Stimulated activated CD4-positive, alpha-beta T cell treated with anti-CD3 and anti-CD28 coated beads, Interleukin-4, amount 100 ng/mL, for 48 hours (primary cell): ENCODE measurements at places on chromosomes 16 and 17.
A peak's percentile ranks its signal among the peaks of the same experiment; 100 is the strongest.

DNA sequence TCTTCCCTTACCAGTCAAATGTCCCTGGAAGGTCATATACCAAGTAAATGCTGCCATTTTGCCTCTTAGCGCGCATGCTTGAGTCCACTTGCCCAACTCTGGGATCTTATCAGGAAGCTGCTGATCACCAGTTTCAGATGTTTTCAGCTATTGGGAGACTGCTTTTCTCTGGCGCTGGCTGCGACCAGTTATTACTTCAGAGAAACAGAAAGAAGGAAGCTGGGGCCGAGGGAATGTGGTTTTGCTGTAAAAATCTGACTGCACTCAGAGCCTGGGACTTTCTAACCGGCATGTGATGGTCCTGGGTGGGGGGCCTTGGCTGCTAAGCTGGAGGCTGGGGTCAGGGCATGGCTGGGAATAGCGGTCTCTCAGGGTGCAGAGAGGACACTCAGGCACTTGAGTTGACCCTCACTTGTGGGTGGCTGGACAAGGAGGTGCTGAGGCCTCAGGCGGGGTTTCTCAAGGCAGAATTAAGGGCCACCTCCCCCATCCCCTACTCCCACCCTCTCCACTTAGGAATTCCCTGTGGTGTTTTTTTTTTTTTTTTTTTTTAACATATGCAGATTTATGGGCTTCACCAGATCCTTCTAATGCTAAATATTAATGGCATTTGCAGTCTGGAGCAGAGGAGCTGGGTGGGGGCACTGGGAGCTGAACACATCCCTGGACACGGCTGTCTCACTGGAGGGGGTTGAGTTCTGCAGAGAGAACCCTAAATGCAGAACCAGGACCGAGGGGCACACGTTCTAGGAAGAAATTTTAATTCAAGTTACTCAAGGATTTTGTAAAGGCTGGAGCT, 145.8 kb downstream of the CYLD start:
- DNase-seq, result no peak

- DNase-seq, result no peak
Observed at GRCh38 chr17:9199571-9200551, 178.6 kb downstream of the NTN1 start.

GRCh38 chr17:65902831-65903522, 289.0 kb downstream of the CEP112 start:
- DNase-seq, result no peak

DNA sequence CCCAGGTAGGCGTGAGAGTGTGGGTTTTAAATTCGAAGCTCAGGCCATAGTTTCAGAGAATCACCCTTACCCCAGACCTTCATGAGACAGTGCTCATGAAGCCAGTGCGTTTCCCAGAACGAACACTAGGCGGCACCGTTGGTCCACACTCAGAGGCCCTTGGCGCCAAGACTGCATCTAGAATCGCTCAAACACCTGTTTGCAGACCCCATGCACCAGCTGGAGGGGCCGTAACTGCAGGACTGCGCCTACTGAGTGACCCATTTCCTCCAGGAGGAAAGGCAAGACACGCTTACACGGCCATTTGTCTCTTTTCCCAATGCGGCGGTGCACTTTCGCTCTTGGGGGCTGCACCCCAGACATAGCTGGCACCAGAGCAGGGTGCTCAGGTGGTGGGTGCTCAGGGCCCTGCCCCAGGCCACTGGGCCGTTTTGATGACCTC, 34.0 kb downstream of the ADGRG5 start:
- peak; percentile 82 for DNase-seq

DNA sequence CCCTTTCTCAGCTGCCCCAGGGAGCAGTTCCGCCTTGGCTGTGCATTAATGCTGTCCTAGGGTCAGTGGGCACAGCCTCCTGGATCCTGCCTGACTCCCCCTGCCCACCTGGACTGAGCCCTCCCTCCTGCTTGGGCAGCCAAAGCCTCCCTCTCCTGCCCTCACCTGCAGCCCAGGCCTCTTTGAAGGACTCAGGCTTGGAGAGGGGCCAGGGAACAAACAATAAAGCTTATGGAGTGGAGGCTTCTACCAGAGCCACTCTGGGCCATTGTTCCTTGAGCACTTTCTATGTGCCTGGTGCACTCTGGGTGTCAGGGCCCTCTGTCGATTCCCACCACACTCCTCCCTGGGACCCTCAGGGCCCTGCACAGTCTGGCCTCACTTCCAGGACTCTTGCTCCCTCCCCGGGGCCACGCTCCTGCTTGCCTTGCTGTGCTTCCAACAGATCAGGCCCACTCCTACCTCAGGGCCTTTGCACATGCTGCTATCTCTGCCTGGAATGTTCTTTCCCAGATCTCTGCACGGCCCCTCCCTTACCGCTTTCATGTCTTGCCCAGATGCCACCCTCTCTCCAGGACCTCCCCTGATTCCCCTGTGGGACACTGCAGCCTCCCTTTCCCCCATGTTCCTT, 5.0 kb downstream of the KCNJ12 start:
- DNase-seq, result no peak

GRCh38 chr16:2810651-2811050, 6.4 kb upstream of the PRSS21 start:
- DNase-seq, result no peak

- DNase-seq, result no peak
Observed at GRCh38 chr17:69060822-69061221, at the start of gene ABCA9. Gene ABCA9 (minus strand): TSS chr17:69060927. CDS start chr17:69051126, 9,801 bp downstream.

DNA sequence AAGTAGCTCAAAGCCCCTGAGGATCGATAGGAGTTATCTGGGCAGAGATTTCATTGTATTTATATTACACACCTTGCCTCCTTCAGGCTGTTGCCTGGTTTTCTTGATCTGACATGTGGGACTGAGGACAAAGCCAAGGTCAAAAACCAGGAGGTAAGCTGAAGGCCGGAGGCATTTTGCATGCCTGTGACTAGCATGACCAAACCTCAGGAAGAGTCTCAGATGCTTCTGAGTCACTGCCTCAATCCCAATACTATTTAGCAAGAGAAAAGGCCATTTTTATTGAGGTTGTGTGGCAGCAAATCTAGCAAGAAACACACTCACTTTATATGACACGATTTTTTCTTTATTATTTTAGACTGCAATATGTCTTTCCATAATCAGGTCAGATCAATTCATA, 968.1 kb downstream of the CDH11 start:
- no peak for DNase-seq

DNA sequence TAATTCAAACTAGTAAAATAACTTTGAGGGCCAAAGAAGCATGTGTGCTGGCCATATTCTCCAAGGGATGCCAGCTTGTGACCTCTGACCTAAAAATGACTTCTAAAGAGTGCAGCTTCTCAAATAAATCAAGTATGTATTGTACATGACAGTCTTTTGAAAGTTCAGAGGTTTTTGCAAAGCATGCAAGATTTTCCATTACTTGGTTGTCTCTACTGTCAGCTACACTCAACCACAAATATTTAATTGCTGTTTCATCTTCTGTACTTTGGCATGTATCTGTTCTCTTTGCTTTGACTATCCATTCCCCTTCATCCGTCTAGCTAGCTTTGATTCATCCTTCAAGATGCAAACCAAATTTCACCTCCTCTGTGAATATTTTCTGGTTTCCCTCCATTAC, 121.9 kb upstream of the HS3ST2 start:
- no peak for DNase-seq

GRCh38 chr17:76243826-76244679, 3.8 kb upstream of the RNF157 start:
- no peak for DNase-seq

- DNase-seq, result no peak
Observed at GRCh38 chr17:17078832-17079231, 36.6 kb downstream of the MPRIP start.

- DNase-seq, result no peak
Observed at GRCh38 chr16:10619271-10619849, 39.0 kb upstream of the EMP2 start.

- DNase-seq, result no peak
Observed at GRCh38 chr17:56699186-56699894, 105.8 kb downstream of the NOG start.

DNA sequence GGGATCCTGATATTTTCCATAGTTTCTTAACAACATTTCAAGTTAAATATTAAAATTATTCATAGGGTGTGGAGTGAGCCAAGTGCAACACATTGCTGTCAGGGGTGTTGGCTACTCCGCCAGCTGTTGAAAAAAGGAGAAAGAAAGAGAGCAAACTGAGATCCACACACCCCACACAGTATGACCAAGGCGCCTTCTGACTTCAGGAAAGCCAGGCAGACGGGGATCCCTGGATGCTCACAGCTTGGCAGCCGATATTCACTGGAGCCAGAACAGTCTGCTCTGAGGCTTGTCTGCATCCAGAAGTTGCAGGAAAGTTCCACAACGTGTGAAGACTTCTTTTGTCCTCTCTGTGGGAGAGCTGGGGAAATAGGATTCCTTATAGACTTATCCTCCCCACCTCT, 9.3 kb downstream of the CHD9NB start:
- no peak for DNase-seq

DNA sequence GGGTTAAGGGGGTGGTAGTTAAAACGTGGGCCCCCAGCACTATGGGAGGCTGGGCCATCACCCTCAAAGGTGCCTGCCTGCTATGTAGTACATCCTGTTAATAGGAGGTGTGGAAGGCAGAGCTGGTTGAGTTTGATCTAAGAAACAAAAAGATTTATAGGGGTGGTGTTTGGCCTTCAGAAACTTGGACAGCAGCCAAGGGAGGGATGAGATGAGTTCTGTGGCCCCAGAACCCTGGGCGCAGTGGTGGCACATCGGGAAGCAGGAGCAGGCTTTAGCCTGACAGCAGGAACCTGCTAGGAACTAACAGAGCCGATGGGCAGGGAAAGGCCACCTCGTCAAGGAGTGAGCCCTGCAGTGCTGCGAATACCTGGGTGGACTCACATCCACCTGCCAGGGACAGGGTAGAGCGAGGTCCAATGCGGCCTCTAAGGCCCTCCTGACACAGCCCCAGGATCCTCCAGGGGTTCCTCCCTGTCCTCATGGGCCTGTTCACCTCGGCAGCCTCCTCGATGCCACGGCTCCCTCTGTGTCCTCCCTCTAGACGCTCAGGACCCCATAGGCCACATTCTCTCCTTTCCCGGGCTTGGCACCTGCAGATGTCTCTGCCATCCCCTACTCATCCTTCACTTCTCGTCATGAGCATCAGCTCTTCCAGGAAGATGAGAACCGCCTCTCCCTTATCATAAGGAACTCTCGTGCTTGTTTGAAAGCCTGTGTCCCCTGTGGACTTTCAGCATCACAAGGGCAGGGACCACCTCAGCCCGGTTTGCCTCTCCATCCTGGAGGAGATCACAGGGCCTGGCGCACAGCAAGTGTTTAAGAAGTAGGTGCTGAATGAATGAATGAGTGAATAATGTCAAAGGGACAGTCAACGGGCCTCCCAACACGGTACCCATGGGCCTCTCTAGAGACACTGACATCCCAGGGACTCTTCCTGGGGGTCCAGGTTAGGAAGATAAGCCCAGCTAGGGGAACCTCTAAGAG, 103.5 kb upstream of the TNRC6C start:
- DNase-seq, result no peak

- no peak for DNase-seq
Observed at GRCh38 chr17:4340914-4341615, 25.4 kb downstream of the UBE2G1 start.

DNA sequence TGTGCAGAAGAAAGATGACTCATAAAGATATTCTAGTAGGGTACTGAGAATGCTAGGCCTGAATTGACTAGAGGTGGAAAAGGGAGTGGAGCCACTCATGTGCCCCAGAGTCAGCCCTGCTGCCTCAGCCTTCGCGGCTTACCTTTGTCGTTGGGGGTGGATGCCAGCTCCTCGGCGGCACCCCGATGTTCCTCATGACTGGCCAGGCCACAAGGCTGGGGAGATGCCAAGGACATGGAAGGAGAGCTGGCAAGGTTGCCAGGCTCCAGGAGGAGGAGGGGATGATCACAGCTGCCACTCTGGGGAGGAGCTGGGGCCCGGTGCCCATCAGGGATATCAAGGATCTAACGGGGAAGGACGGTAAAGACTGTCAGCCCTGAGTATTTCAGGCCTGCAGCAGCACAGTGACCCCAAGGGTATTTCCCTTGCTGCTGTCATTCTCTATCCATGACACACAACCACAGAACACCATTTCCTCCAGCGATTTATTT, 9.7 kb upstream of the SLC35B1 start:
- no peak for DNase-seq

- no peak for DNase-seq
Observed at GRCh38 chr16:23016368-23016767, 132.9 kb downstream of the USP31 start.

- no peak for DNase-seq
Observed at GRCh38 chr17:40015005-40015997, at the start of gene CSF3. Gene CSF3 (plus strand): TSS chr17:40015440. CDS start chr17:40015475, 35 bp downstream.

DNA sequence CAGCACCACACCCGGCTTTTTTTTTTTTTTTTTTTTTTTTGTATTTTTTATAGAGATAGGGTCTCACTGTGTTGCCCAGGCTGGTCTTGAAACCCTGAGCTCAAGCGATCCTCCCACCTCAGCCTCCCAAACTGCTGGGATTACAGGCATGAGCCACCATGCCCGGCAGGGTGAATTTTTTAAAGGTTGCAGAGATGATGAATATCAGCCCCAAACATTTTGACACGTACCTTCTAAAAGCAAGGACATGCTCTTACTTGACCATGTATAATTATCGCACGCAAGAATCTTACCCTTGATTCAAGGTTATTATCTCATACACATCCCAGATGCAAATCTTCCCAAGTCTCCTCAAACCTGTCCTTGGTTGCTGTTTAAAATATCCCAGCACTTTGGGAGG, 4.3 kb upstream of the FOXC2 start:
- DNase-seq, result no peak

DNA sequence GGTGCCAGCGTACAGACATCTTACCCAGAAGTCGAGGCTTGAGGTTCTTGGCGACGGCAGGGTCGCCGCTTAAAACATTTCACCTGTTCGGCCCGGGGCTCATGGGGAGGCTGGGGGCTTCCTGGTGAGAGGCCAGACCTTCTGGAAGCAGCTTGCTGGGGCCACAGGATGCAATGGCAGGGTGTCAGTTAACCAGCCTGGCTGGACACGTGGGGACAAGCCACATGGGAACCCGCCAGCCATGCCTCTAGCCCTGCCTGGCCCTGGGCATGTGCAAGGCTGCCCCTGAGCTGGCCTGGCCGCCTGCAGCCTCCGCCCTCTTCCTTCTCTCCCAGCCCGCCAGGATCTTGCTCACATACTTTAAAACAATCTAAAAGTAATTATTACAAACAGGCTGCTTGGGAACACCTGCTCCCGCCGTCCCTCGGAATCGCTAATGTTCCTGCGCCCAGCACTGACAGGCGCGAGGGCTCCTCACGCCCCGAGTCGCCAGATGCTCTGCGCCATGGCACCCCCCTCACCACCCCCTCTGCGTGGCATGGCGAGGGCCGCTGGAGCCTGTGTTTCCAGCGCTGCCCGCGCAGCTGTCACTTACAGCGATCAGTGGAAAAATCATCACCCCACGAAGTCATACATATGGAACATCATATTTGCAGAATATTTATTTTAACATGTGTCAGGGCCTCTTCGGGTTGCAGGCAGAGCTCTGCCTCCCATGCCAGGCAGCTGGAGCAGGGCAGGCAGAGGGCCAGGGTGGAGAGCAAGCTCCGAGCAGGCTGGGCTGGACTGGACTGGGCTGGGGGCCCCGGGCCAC, 188.7 kb upstream of the GSE1 start:
- no peak for DNase-seq

GRCh38 chr16:80846275-80846674, 41.9 kb upstream of the CDYL2 start:
- DNase-seq, result no peak

GRCh38 chr17:15250135-15250860, 14.8 kb downstream of the PMP22 start:
- no peak for DNase-seq

GRCh38 chr16:2008631-2009163, 924 bp downstream of the ZNF598 start:
- DNase-seq, result no peak

- no peak for DNase-seq
Observed at GRCh38 chr17:19670908-19671307, 22.4 kb downstream of the ALDH3A2 start.
